ENCODE measurements at places on chromosomes 7 and 10.

DNA sequence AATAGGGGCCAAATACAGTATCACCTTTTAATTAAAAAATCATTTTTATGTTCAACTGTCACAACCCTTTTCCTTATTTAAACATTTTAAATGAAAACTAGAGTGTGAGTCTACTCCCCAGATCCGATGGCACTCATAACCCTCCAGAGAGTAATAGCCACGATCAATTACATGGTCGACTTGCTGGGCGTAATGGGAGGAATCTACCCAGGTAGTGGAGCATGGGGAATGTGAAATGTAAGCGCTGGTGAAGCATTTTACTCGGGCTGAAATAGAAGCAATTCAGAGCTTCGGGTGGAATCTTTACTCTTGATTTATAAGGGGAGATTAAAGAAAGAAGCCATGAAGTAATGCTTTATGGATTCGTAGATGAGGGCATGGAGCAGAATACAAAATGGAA lies 321.9 kb downstream of the ACTR3B start:
- DNase-seq, result no peak

- no peak for DNase-seq
These were observed 338 bp downstream of the ATP6V0E2 start for GRCh38 chr7:149873970-149874643.

GRCh38 chr7:154183482-154183881 lies 131.3 kb downstream of the DPP6 start:
- no peak for DNase-seq

DNA sequence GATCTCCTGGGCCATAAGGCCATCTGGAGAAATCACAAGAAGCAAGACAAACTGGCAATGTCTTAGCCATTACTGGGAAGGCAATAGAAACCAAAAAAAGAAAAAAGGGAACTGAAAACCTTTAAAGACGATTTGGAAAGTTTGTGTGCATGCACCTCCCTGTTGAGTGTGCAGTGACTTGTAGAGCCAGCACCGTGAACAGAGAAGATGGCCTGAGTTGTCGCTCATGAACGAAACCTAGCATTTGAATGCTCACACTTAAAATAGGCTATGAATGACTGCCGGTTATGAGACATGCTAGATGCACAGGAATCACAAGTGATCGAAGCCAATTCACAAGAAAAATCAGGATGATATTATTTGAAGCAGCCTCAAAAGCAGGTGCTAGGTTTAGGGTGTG lies 151.3 kb upstream of the ADO start:
- DNase-seq, result no peak

DNA sequence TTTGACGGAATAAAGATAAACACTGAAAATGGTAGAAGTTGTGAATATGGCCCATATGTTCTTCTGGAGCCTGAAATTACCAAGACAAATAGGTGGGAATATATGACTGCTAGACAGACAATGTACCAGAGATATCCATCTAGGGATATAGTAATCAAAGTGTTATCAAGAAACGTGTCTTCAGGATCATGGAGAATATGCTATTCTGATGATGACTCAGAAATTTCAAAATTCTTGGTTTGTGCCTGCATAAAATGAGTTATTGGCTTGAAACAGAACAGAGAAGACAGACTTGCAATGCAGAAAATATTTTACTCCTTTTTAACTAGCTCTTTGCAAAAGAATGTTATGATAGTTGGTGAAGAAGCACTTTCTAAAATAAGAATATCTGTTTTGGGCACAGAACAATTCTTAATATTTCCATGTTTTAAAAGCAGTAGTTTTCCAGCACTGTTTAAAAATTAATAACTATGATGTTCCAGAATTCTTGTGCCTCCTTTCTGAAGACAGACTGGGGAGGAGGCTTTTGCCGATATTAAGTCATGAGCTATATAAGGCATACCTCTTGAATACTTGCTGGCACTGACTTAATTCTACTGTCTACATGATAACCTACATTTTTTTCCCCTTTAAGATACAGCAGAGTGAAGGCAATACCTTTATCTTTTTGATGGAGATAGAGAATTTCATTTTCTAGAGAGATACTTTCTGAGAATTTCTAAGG lies 34.4 kb upstream of the CABCOCO1 start:
- peak; percentile 65 for DNase-seq

DNA sequence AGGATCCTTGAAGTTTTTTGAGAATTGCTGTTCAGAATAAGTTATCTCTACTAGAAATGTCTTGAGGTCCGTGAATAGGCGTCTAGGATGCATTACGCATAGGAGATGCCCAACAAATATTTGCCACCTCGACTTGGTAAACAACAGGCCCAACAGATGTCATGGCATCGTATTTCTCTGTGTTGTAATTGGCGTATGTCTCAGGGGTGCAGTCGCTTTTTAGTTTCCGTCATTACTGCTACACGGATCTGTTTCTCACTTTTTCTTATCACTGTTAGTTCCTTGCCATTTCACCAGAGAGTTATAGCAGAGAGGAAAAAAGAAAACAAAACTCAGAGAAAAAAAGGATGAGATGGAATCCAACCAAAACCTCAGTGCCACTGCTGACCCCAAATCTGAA lies 73.0 kb upstream of the SFMBT2 start:
- DNase-seq, result no peak

All from GM04503 (cell line).